ENCODE measurements at places on chromosomes 4 and X.

GRCh38 chr4:8266508-8266907 lies 3.0 kb upstream of the HTRA3 start:
- DNase-seq: no peak

DNA sequence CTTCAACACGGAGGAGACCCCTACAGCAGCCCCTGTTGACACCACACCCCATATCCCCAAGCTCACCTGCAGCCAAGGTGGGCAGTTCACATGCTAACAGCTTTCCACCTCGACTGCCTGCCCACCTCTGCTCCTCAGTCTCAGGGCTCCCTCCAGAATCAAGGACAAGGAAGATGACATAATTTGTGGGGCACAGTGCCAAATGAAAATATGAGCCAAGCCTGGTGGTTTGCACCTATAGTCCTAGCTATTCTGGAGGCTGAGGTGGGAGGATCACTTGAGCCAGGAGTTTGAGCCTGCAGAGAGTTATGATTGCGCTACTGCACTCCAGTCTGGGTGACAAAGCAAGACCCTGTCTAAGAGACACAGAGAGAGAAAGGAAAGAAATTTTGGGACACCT lies 516.3 kb downstream of the BCOR start:
- no peak for DNase-seq

GRCh38 chr4:183327827-183328226 lies 5.6 kb upstream of the CLDN24 start:
- DNase-seq: no peak

- DNase-seq: peak; percentile 82
Measured at GRCh38 chrX:48071064-48071985, at the start of gene ZNF630. ZNF630 (minus strand) TSS chrX:48071640; CDS start chrX:48066886, 4,754 bp downstream.
